ENCODE measurements at places on chromosomes 13 and 19. TPM values are rescaled to one million over a fixed set of nuclear protein-coding genes. Genes with fewer than 3 reads are reported as not detected.

Gene OR10H1
- total RNA-seq = not detected

Gene USHBP1
- total RNA-seq = 7.0 TPM

Gene LRRC63
- 0.15 TPM for total RNA-seq

Gene CRLF1
- 5.6 TPM for total RNA-seq

Gene CILP2
- 0.15 TPM for total RNA-seq

Gene LRRC4B
- 1.3 TPM for total RNA-seq

Gene POSTN
- total RNA-seq = 30.8 TPM

Gene SPART
- 111 TPM for total RNA-seq

Gene PHLDB3
- 19.5 TPM for total RNA-seq

Gene IGFL3
- total RNA-seq = not detected

Gene NPAS1
- total RNA-seq = not detected

Gene CERS1
- not detected for total RNA-seq

Gene PLVAP
- total RNA-seq = 51.2 TPM

- no peak for DNase-seq
Measured at GRCh38 chr13:32491028-32491427, 47.6 kb downstream of the N4BP2L2 start.

- DNase-seq = no peak
Measured at GRCh38 chr13:77430377-77430951, 103.6 kb upstream of the MYCBP2 start.

DNA sequence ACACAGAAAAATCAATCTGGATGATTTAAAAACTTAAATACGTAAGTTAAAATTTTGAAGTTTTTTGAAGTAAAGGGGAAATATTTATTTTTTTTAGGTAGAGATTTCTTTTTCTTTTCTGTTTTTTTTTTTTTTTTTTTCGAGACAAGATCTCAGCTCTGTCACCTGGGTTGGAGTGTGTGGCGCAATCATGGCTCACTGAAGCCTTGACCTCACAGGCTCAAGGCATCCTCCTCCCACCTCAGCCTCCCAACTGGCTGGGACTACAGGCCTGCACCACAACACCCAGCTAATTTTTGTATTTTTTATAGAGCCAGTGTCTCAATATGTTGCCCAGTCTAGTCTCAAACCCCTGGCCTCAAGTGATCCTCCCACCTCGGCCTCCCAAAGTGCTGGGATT, 120.4 kb upstream of the CLDN10 start:
- no peak for DNase-seq

DNA sequence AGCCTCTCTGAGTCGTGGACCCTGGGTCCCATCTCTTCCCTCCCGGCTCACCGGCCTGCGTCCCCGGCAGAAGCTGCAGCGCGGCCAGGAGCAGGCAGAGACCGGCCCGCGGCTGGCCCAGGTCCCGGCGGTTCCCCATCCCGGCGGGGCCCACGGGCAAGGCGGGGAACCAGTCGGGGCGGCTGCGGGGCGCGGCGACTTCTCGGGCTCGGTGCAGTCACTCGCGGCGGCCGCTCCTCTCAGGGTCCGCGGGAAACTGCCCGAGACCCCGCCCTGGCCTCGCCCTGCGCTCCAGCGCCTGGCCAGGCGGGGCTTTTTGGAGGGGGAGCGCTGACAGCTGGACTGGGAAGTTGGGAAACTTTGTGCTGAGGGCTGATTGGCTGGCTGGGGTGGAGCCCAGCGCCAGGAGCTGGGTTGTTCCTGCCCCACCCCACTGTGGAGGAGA, at the start of gene COL5A3:
Gene COL5A3 (minus strand): TSS at position 258 of the 445 bp plus-strand sequence. CDS start 119 bp downstream, at position 139.
- no peak for DNase-seq

DNA sequence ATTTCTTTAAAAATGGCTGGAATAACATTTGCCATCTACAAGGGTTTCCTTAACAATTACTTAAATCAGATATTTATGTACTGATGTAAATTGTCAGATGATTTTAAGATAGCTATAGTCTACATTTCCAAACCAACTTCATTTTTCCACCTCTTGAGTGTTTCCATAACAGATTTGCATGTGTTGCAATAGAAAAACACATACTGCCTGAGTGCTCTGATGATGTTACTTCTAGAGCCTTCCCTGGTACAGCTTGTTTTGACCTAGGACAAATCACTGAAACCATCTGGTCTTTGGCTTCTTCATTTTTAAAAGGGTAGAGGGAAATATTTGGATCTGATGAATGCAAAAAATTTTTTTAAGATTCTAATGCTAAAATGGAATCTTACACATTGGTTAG, 245.9 kb downstream of the PCDH9 start:
- DNase-seq = no peak

DNA sequence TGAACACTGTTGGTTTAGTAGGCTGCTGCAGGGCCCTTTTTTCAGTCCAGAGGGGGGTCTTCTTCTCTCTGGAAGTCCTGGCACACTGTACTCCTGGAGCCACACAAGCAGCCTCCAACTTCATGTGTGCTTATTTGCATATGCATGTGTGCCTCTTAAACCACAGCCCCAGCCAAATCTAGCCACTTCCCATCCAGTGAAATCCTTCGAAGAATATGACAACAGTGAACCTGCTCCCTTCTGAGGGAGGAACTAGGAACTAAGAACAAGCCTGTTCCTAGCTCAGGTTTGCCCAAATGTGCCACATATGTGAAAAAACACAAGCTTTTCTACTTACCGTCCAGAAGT, 348.5 kb downstream of the FOXO1 start:
- no peak for DNase-seq

- DNase-seq = peak; percentile 54
Measured at GRCh38 chr13:51397262-51397941, 55.4 kb downstream of the INTS6 start.

GRCh38 chr19:3325451-3325850, 40.9 kb upstream of the NFIC start:
- no peak for DNase-seq

DNA sequence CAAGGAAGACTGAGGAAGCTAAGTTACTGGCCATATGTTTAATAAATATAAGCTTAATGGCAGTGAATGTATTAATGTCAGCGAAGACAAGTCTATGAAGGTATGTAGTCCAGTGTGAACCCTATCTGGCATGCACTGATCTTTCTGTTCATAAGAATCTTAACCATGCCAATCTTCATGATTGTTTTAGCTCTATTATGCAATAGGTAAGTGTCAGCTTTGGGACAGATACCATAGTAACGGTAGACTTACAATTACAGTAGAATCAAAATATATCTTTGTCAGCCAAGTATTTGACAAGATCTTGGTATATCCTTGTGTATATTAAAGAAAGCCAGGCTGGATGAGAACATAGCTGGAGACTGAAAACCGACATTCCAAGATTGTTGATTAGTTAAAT, 428.5 kb downstream of the SPRY2 start:
- DNase-seq = no peak

DNA sequence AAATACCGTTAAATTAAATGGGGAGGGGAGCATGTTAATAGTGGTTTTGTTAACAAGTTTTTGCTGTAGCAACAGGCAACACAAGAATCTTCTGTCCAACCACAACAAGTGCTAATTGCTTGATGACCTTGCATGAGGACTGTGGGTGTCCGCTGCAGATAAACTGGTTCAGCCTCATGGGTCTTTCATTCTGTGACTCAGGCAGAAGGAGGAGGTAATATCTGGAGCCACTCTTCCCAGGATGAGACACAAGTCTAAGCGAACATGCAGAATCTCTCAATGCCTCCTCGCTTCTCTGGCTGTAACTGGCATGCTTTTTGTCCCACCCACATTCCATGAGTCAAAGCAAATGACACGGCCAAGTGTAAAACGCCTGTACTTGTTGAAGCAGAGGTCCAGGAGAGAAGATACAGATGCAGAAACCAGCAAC, 56.6 kb upstream of the MYO16 start:
- DNase-seq = no peak

- DNase-seq = no peak
Measured at GRCh38 chr19:46295401-46296201, 1.2 kb upstream of the HIF3A start.

DNA sequence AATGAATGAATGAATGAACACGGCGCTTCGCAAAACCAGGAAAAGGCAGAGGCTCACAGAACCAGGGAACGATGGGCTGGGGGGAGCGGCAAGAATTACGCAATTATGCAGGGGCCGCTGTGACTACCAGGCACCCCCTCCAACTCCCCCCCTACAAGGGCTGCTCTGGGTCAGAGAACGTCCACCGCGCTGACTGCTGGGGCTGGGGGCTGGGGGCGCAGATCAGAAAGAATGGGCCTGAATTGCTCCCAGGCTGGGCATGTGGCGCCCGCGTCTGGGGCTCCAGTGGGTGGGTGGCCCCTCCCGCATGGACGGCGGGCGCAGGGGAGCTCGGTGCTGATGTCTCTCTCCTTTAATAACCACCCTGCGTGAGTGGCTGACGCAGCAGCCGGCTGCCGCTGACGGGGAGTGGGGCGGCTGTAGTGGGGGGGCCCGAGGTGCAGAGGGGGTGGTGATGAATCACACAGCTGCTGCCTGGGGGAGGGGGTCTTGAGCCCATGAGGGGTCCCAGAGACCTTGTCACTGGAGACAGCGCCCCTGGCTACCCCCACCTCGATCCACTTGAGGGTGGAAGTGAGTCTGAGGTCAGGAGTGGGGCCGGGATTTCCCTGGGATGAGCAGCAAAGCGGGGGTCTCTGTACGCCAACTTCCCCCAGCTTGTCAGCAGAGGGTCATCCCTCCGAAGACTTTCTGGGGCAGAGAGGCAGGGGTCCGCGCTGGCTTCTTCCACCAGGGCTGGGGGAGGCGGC, 1.5 kb upstream of the CIRBP start:
- no peak for DNase-seq

- no peak for DNase-seq
Measured at GRCh38 chr13:36822785-36823184, 3.8 kb downstream of the RFXAP start.

DNA sequence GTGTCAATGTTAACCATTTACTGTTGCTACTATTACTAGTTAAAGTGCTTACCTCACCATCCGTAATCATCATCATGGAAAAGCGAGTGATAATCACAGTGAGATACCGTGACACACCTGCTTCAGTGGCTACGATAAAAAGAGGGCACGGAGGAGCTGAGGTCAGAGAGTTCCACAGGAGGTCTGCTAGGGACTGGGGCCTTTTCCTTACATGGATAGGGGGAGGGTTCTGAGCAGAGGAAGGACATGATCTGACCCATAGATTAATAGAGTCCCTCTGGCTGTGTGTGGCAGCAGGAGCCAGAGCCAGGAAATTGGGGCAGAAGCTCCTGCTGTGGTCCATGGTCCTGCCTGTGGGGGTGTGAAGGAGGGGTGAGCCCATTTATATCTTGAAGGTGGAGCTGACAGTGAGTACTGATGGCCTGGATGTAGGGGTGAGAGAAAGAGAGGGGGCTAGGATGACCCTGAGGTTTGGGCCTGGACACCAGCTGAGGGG, 136.7 kb downstream of the SIPA1L3 start:
- no peak for DNase-seq

- no peak for DNase-seq
Measured at GRCh38 chr13:22212576-22212975, 541.7 kb downstream of the FGF9 start.

DNA sequence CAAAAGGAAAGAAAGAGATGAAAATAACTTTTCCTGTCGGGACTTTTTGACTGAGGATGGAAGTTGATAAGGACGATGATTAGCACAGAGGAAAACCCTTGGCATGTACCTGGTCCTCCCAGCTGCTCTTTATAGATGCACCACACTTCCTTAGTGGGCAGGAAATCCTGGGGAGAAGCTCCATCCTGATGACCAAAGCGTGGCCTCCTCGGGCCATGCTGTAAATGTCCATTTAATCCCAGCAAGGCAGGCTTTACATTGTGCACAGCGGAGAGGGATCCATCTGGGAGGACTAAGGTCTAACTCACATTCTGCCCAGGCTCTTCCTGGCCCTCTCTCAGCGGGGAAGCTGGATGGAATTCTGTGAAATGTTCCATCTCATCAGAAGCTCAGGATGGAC, 113.5 kb downstream of the COL4A2 start:
- DNase-seq = no peak

- DNase-seq = no peak
Measured at GRCh38 chr13:98890186-98890585, 87.7 kb downstream of the DOCK9 start.

- no peak for DNase-seq
Measured at GRCh38 chr19:35085947-35086346, 29.7 kb upstream of the FXYD3 start.

- DNase-seq = no peak
Measured at GRCh38 chr13:25473864-25474263, 102.1 kb downstream of the ATP8A2 start.

GRCh38 chr13:113394339-113394640, 30.4 kb upstream of the GRTP1 start:
- DNase-seq = no peak

- peak; percentile 31 for DNase-seq
Measured at GRCh38 chr13:112651750-112652511, 37.9 kb upstream of the ATP11A start.

All from breast epithelium (tissue), 4 donors.